Heart left ventricle (tissue), 16 donors: ENCODE measurements at places on chromosomes 4 and X.

DNA sequence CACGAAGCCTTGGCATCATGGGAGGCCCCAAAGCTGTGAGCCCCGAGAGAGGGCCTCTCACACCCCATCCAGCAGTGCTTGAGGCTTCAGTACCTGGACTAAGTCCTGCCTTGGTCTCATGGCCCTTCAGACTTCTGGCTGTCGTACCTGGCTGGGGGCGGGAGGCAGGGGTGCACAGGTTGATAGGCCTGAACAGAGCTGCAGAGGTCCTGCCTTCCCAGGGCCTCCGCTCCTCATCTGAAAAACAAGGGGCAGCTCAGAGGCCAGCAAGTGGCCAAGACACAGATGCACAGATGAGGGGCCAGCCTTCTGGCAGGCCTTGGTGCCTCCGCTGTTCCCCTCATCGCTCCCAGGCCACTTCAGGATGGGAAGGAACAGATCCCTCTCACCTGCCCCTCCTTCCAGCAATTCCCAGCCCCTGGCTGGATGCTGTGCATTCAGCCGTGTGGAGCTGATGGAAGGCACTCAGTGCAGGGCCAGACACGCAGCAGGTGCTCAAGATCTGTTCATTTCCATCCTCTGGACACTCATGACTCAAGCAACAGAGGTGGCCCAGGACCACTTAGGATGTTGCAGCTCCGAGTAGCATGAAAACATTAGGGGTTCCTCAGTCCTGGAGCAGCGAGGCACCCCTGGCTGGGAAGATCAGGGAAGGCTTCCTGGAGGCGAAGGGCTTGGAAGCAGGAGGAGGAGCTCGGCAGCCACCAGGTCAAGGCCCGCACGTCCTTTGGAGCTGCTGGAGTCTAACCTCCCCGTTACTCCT, 1.4 kb downstream of the ZNF185 start:
- no peak for DNase-seq

GRCh38 chr4:53563824-53564223, 27.5 kb downstream of the LNX1 start:
- no peak for DNase-seq

DNA sequence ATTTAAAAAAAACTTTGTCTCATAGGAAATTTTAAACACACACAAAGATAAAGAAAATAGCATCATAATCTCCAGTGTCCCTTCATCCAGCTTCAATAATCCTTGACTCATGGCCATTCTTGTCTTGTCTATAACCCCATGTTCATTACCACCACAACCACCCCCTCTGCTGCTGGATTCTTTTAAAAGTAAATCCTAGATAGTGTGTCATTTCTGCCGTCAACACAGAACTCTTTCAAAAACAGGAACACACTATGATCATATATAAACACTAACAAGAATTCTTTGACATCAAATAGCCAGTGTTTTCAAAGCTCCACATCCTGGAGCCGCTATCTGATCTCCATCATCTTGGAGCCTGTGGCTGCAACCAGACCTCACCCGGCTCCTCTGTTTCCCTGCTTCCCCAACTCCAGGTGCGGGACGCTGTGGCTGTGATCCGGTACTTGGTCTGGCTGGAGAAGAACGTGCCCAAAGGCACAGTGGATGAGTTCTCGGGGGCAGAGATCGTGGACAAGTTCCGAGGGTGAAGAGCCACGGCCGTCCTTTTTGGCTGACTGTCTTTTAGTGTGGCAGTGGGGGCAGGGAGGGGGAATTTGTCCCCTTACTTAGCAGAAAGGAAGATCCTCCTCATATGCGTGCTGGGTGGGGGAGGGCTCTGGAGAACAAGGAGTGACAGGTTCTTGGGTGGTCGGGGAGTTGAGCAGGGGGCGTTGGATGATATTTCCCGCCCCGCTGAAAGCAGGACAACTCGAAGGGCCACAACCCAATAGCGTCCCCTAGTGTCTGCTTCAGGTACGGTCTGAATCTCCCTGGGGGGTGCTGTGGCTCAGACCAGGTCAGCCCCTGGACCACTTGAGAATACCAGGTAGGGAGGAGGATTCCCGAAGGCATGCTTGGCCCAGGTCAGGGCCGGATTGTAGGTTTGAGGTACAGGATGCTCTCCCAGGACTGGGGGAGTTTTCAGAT, 15.6 kb downstream of the XPNPEP2 start:
- no peak for DNase-seq

DNA sequence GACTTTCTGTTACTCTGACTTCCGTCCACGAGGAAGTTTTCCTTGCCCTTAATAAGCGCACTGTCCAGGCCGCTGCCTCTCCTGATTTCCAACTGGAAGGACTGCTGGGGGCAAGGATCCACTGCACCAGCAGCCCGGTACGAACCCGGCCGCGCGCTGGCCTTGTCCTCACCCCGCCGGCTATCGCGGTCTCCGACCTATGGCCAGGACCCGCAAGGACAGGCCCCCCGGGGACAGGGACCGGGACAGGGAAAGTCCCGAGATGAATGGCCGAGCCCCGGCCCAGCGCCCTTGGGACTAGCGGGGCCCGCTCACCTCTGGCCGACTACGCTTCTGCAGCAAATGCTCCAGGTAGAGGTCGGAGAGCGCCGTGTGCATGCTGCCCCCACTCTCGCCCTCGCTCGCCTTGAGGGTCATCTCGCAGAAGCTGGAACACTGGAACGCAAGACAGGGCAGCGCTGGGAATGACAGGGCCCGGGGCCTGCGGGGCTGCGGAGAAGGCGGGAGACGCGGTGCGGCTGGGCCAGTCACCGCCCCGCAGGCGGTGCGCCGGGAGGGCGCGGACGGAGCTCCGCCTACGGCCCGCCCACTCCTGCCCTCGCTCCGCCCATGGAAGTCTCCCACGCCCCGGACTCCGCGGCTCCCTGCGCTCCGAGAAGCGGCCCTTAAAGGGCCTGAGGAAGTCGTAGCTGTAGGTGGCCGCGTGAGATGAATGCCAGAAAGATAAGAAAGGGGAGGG, at the start of gene MPP1:
Gene MPP1, minus strand, starts transcription at position 529 of the 739 bp plus-strand sequence. Its CDS starts 112 bp downstream, at position 417.
- peak; percentile 78 for DNase-seq

GRCh38 chr4:39004758-39005157, 27.5 kb downstream of the TMEM156 start:
- DNase-seq: no peak

DNA sequence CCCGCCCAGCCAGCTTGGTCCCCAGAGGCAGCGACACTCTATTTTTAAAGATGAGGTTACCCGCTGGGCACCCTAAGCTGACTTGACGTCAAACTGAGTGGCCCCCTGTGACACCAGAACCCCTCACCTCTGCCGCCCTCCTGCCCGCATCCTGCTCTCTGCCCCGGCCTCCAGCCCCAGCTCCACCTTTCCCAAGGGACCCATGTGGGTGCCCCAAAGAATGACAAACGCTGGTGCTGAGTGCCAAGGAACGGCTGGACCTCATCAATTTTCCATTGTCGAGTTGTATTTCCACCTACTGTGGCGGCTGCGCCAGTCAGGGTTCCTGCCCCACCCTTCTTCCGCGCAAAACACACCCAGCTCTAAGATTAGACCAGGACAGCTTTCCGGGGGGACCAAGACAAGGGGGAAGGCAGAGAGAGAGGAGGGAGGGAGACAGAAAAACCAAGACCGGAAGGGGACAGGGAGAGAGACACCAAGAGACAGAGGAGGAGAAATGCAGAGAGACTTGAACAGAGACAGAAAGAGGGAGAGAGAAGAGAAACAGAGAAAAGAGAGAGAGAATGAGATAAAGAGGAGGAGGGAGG, 2.0 kb downstream of the PRKX start:
- no peak for DNase-seq

DNA sequence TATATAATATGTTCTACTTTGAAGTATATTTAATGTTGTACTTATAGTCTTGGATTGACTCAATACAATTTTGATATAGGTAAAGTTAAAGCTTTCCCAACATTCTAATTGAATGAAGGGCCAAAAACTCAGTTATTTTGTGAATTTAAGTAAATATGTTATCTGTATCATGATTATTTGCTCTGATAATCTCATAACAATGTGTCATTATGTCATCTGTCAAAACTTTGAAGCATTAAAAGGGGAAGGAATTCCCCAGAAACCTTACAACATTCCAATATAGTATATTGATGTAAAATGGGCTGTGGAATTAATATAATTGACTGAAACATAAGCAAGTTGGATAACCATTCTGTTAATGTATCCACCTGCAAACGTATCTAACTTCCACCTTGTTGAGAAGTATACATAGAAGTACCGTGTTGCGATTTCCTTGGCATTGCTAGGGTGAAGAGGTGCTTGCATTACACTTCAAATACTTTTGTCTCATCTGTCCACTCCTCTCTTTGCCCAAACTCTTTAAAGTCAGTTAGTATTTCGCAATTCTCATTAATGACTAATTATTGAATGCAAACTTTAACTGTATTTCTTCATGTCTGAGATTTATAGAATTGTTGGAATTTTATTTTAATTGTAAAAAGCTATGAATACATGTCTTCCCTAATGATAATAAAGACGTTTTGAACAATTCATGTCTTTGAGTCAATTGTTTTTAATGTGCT, 1982.1 kb upstream of the ADGRL3 start:
- DNase-seq: no peak

DNA sequence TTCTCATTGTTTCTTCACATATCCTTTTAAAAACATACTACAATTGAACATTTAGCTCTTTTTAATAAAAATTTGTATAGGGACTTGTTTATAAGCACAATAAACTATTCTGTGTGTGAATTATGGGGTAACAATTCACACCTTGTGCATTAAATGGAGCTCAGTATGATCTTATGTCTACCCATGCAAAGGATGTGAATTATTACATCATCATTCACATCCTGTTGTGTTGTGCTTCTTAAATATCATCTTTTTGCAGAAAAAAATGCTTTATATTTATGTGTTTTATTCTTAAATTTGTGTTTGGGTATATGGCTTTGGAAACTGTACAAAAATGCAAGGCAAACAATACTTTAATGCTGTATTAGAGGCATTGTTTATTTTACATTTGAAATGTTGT, 96.7 kb upstream of the PABPC4L start:
- no peak for DNase-seq

DNA sequence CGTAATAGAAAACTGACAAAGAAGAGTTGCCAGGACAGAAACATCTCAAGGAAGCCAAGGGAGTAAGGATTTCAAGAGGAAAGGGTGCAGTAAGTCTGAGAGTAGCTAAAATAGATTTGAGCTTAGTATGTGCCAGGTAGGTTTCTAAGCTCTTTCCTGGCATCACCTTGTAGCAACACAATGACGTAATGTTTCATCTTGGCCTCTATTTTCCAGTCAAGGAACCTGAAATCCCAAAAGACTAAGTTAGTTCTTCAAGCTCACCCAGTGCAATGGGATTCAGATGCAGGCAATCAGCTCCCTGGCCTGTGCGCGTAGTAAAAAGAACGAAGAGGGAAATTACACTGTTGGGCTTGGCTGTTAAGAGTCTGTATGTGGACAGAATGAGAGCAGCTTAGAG, 586.5 kb upstream of the TENM3 start:
- DNase-seq: no peak

DNA sequence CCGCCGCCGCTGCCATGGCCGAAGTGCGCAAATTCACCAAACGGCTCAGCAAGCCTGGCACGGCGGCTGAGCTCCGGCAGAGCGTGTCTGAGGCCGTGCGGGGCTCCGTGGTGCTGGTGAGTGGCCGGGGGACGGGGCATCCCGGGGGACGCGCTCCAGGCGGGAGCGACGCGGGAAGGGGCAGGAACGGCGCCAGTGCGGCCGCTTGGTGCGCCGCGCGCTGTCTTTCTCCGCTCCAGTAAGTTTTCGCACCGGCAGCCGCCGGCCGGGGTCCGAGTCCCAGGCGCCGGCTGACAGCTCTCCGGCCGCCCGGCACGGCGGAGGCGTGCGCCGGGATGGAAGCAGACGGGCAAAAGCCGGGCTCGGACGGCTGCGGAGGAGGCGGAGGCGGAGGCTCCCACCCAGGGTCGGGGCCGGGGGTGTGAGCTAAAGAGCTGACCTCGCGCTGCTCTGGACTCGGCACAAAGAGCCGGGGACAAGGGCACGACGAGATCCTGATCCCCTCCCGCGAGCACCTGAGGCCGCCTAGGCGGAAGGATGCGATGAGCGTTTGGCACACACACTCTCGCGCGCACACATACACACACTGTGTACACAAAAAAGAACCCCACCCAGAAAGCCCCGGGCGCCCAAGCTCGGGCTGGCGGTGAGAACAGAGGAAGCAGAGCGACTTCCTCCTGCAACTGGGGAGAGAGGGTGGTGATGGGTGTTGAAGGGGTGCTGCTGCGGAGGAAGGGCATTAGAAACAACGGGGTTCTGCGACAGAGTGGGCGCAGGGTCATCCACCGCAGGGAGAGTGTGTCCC, 545 bp downstream of the DOCK11 start:
- DNase-seq: peak; percentile 59

DNA sequence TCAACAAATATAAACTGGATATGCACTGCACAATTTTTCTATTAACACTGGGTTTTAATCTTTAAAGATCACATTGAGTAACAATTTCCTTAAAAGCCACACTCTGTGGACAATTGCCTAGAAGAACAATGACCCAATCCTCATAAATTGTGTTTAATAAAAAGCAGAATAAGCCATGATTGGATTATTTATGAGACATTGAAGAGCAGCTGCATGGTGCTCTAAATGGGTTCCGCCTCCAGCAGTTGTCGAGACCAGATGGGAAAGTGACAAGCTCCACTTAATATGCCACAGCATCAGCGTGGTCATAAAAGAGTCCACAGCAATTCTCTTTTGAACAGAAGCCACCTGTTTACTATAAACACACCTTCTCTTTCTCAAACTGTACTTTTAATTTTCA, 635.2 kb upstream of the FRG1 start:
- DNase-seq: no peak

DNA sequence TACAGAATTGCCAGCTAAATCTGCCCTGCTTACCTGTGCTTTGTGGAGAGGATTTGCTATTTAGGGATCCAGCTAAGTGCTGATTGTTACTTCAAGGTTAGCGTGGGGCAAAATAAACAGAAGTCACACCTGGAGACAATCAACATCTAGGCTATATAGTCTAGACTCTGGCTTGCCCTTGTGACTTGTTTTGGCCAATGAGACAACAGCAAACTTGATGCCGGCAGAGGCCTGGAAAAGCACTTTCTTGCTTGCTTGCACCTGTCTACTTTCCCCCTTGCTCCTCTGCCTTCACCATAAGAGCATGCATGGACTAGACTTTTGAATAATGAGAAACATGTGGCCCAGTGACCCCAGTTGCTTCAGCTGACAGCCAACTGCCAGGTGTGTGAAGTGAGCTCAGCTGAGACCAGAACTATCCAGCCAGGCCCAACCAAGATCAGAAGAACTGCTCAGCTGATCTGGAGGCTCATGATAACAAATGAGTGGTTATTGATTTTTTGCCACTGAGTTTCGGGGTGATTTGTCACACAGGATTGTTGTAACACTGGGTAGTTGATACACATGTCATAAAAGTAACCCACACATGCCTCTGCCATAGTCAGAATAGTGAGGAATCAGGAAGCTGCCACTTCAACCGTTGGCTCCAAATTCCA, 164.4 kb downstream of the RBMX2 start:
- no peak for DNase-seq

GRCh38 chr4:47839259-47839658, 1.4 kb upstream of the CORIN start:
- peak; percentile 37 for DNase-seq

GRCh38 chr4:41360214-41360920, 103.6 kb downstream of the UCHL1 start:
- DNase-seq: peak; percentile 91
